Stimulated activated CD4-positive, alpha-beta T cell treated with anti-CD3 and anti-CD28 coated beads, TNF-alpha, amount 100 ng/mL, for 4 hours (primary cell): ENCODE measurements at places on chromosomes 7 and 10.

DNA sequence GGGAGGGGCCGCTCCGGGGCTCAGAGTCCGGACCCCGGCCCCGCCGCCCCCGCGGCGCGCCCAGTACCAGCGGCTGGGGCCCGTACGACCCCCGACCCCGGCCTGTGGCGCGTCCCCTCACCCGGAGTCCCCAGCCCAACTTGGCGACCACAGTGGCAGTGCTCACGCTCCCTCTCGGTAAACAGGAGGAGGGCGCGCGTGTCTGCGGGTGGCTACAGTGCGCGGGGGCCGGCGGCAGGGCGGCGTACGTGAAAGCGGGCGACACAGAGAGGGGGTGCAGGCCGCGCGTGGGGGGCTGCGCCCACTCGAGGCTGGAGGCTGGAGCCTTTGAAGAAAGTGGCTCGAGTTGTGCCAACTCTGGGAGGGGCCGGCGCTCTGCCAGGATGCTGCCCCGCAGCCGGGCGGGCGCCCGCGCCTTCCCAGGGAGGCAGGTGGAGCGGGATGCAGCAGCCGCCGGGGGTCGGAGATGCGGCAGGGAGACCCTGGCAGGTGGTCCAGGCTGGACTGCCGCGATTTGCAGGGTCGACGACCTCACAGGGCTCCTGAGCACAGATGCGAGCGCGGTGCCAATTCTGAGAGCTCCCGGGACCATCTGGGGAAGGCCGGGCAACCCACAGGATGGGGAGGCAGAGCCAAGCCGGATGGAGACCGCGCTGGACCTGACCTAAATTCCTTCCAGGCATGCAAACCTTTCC lies 655 bp downstream of the PTPRE start:
- peak; percentile 10 for DNase-seq

DNA sequence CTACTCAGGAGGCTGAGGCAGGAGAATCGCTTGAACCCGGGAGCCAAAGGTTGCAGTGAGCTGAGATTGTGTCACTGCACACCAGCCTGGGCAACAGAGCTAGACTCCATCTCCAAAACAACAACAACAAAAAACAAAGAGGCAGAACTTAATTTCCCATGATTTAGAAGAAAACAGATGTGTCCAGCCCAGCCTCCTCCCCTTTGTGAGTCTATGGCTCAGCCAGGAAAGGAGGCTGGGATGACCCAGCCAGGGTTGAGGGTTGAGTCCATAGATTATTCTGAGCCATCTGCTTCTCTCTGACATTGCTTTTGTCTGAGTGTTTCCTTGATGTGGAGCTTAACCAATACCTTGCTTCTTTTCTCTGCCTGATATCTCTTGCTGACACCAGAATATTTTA lies 994.1 kb downstream of the TYW1 start:
- DNase-seq = no peak

- DNase-seq = no peak
Observed at GRCh38 chr7:157238087-157238486, 98.7 kb upstream of the DNAJB6 start.

DNA sequence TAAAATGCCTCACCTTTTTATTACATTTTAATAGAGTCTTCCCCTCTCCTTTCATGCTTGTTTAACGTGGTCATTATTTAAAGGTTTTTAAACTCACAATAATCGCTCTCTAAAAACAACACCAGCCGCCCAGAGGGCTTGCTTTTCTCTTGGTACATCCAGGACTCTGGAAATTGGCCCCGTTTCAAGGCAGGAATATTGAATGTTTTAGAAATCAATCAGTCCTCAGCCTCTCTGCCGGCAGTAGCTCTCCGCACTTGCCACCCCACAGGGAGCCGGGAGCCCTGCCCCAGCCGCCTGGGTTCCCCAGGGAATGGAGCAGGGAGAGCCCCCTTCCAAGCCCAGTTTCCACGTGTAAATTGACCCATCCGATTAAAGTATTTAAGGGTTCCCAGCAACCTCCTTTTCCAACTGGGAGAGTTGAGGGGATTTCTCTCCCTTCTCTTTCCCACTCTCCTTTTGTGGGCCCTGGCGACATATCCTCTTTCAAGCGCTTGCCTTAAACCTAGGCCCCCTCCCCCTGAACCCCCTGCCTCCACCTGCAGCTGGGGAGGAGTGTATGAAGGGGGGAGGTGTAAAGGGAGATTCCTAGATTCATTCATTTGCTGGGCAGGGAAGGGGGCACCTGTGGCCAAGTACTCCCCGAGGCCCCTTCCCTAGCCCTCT lies 1.9 kb downstream of the FGF8 start:
- DNase-seq = no peak

DNA sequence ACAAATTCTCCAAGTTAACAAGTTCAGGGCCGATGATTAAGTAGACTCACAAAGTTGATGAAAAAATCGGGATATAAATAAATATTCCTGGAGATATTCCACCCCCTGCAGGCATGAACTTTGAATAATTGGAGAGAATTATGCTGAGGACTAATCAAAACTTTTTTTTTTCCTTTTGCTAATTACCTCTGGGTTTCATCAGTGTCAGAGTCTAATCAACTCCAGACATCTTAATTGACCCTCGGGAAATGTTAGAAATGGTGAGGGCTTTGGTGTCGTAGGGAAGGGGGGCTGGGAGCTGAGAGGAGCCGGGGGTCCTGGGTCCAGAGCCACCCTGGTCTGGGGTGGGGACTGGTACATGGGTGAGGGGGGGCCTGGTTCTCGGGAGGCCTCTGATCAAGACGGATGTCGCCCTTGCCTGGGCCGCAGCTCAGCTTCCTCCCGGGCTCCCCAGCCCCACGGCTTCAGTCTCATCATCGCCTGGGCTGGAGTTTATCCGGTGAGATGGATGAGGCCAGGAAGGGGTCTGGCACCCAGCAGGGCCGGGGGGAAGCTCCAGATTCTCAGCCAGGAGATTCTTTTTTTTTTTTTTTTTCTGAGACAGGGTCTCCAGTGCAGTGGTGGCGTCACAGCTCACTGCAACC lies 30.4 kb upstream of the ELFN1 start:
- DNase-seq = no peak

GRCh38 chr10:1104971-1105370 lies 48.8 kb downstream of the WDR37 start:
- no peak for DNase-seq

DNA sequence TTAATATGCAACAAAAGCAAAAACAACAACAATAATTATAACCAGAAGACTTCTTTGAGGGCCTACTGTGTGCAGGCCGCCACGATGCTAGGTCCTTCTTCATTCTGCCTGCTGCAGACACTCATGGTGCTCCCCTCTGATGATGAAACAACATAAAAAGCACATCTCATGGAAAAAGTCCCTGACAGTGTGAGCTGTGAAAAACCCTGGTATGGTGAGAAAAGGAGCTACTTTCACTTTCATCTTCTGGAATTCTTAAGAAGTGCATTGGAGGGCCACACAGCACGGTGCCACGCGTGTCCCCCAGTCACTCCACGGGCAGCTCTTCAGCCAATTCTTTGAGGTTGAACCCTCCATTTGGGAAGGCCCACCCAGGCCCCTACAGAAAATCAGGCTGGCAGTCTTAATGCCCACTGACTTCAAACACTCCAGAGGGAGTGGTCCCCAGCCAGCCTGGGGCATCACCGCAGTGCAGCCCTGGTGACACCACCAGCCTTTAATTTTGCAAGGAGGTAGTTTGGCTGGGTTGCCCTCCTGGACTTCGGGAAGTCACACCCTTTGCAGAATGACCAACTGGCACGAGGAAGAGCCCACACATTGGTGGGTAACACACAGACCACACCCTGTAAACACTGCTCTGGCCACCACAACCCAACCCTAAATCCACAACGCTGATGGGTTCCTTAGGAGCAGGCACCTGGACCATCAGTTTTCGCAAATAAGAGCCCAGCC lies 7.7 kb downstream of the KCNMA1 start:
- DNase-seq = no peak

- DNase-seq = no peak
Observed at GRCh38 chr10:12766223-12766622, 235.3 kb downstream of the CCDC3 start.

DNA sequence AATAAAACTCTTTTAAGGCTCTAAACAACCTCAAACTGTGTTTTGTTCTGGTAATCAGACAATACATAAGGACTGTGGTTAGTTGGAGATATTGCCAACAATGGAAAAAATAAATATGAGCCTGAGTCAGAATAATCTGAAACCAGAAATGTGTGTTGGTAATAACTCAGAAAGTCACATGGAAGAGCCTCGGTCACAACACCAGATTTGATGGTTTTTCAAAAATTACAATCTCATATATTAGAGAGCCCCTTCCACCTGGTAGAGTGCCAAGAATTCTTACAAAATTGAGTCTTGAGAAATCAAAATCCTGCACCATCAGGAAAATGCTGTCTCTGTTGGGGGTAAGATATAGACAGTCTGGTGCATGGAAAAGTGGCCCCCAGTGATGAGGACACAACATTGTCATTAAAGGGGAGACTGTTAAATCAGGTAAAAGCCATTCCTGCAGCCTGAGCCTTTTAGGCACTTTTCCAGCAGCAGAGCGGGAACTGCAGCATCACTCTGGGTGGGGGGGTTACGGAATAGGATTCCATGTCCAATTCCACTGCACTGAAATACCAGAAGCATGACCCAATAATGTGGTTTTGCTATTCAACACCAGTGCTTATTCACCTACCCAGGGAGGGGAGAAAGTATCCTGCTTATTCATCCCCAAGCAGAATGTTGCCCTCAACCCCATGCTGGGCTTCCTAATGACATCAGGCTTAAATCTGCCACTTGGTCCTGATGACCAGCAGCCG lies 9.5 kb upstream of the ADAM12 start:
- DNase-seq = no peak
